ENCODE measurements at places on chromosomes 6 and 20.
A peak's percentile ranks its signal among the peaks of the same experiment; 100 is the strongest.

DNA sequence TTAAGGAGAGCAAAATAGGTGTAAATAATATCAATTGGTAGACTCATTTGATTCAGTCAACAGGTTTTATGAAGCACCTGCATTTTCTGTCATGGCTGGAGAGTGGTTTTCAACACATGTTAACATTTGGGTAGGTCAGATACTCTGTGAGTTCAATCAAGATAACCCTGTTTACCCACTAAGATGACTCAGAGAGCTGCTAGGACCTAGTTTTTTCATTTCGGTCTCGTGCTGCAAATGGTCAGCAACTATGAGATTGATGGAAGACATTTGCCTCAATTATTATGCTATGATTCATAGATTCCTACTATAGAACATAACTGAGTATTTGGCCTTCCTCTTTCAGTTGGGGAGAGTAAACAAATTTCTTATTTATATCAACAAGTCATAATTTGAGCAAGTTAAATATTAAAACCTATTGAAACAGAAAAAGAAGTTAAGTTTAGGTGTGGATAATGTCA is 391.4 kb upstream of the CITED2 start:
- no peak for DNase-seq

- no peak for DNase-seq
Measured at GRCh38 chr6:19602434-19603013, 234.6 kb upstream of the ID4 start.

DNA sequence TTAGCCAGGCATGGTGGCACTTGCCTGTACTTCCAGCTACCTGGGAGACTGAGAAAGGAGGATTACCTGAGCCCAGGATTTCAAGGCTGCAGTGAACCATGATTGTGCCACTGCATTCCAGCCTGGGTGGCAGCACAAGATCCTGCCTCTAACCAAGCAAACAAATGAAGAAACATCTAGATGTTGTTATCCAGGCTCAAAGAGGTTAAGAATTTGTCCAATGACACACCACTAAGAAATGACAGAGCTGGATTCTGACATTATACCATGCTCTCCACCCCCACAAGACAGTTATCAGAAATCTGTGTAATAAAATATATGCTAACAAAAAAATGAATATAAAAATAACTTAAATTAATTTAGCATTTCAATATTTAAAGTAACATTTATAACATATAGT is 925.5 kb upstream of the SLC35B3 start:
- DNase-seq = no peak

DNA sequence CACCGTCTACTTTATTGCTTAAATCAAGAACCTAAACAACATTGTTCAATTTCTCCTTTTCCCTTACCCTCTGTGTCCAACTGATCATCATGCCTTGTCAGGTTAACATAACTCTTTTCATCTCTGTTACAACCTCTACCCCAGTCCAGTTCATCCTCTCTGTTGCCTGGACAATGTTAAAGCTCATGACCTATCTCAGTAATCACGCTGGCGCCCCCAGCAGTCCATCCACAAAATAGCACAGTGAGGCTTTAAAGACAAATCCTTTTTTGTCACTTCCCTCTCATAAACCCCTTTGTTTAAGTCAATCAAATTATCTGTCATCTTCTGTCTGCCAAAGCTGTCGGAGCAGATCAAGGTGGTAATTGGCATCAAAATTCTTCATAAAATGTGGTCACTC is 140.1 kb downstream of the QKI start:
- peak; percentile 61 for DNase-seq

DNA sequence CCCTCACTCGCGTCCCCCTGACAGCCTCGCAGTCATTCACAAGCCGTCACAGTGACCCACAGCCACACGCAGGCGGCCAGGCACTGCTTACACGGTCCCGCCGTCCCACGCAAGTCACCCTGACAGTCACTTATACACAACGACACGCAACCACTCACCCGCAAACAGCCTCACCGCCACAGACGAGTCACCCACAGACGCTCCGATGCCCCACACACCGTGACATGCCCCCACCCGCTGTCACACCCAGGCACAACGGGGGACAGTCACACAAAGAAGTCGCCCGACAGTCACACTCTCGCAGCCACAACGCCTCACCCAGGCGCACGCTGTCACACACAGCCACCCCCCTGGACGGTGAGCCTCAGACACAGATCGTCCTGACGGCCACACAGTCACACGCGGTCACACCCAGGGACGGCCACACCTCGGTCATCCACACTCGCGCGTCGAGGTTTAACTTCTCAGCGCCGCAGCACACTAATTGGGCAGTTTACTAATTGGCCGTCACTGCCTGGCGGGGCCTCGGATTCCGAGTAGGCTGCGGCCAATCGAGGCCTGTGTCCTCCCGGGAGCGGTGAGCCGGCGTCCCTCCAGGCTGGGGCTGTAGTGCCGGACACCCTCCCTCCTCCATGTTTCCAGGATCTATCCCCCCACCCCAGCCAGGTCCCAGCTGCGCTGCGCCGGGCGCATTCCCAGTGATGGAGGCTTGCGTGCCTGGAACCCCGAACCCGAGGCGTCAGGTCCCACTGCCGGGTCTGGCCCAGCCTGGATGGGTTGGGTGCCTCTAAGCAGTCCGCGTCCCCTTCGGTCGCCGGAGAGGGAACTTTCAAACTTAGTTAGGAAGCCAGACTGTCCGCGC is 790 bp downstream of the TOX2 start:
- peak; percentile 33 for DNase-seq

DNA sequence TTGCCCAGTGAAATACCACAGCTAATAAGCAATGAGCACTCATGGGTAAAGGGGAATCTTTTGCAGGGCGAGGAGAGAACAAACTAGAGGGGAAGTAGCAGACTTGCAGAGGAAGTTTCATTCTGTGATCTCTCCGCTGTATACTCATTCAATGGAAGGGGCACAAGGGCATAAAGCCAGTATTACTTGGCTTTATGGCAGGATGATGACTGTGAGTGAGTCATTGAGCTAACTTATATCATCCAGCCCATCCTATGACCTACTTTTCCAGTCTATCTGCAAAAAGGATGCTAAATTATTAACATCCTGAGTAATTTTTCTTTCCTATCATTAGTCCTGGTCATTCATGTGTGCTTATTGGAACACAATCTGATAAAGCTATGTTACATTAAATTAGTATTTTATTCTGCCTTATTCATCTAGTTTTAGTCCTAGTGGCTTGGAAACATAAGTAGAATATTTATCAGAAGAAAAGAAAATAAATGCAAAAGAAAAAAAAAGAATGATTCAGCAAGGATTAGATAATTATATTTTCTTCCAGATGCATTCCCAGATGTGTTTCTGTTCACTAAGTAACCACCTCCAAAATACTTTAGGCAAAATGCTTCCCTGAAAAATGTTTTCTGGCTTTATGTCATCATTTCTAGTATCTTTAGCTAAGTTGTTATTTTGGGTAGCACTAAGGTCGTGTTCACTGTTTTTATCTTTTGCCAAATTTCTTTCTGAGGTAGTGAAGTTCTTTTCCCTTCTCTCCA is 471.7 kb downstream of the CDKAL1 start:
- no peak for DNase-seq

GRCh38 chr20:6533761-6534479 is 233.6 kb upstream of the BMP2 start:
- no peak for DNase-seq

DNA sequence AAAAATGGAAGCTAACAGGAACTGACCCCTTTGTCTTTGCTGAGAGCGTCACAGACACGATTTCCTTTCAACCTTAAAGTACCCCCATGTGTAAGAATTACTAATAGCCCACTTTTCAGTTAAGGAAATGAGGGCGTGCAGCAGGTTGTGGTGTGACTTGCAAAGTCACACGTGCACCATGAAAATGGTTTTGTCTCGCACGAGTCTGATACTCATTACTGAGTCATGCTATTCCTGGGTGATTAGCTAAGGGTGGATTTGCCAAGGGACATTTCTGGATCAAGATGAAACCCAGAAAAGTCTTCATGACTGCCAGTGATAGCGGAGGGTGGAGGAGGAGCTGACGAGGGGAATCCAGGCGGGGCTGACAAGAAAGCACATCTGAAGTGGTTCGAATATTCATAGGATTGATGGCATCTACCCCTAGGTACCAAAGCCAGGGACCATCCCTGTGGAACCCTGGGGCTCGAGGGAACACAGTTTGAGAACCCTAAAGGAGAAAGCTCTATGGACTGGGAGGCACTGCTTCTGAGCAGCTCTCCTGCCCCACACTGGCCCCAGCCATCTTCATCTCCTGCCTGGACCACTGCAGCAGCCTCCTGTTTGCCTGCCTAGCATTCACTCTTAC is 12.1 kb upstream of the NFATC2 start:
- DNase-seq = no peak

- DNase-seq = no peak
Measured at GRCh38 chr6:44576132-44576631, 188.7 kb downstream of the CDC5L start.

DNA sequence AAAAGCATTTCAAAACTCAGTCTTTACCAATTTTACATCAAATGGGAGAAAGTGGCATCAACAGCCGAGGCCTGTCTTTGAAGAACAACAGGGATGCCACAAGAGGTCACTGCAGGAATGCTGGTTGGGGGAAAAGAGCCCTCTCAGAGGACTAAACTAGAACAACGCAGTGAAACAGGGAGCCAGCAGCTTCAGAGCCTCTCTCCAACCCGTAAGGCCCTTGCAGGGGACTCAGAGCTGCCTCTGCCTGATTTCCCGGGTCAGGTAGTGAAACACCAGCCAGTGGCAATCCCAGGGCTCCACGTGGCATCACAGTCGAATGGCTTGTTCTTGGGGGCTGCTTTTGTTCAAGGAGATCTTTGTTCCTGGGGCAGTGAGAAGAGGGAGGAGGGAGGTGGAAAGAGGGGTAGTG is 55.0 kb upstream of the KCNK16 start:
- DNase-seq = no peak

DNA sequence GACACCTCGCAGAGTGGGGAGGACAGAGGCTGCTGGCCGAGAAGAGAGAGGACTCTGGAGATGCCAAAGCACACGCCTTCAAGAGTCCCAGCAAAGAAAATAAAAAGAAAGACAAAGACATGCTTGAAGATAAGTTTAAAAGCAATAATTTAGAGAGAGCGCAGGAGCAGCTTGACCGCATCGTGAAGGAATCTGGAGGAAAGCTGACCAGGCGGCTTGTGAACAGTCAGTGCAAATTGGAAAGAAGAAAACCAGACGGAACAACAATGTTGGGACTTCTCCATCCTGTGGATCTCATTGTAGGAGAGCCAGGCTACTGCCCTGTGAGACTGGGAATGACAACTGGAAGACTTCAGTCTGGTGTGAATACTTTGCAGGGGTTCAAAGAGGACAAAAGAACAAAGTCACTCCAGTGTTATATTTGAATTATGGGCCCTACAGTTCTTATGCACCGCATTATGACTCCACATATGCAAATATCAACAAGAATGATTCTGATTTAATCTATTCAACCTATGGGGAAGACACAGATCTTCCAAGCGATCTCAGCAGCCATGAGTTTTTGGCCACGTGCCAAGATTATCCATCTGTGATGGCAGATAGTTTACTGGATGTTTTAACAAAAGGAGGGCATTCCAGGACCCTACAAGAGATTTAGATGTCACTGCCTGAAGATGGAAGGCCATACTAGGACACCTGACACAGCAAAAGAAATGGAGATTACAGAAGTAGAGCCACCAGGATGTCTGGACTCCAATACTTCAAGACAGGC is 52.2 kb downstream of the REV3L start:
- no peak for DNase-seq

- DNase-seq = no peak
Measured at GRCh38 chr20:35012227-35013069, 56.8 kb downstream of the MYH7B start.

GRCh38 chr20:11754451-11754850 is 163.2 kb upstream of the BTBD3 start:
- no peak for DNase-seq

DNA sequence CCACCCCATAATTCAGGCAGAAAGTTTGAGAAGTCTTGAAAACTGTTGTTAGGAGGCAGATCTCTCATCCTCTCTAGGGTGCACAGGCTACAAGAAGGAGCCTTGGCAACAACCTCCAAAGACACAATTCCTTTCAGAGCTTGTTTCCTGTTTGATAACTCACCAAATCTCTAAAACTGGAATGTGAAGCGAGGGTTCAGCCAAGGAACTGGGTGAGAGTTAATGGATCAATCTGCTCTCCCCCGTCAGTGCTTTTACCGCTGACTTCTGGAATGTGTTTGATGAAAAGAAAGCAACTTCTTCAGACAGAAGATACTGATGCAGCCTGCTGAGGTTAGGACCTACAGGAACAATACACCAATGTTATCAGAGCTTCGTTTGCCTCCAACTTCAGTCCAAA is 171.8 kb upstream of the BMP2 start:
- DNase-seq = no peak

GRCh38 chr6:78623554-78623953 is 243.8 kb upstream of the IRAK1BP1 start:
- DNase-seq = no peak

DNA sequence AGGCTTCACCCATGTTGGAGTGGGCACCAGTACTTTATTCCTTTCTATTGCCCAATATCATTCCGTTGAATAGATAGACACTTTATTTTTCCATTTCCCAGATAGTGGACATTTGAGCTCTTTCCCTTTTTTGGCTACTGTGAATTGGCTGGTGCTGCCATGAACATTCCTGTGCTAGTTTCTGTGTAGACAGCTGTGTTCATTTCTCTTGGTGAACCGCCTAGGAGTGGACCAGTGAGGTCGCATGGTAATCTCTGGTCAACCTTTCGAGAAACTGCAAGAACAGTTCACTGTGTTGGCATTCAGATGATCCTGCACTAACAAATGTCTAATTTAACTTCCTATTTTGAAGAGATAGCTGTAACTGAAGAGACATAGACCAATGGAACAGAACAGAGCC is 58.6 kb downstream of the RAMACL start:
- no peak for DNase-seq

- no peak for DNase-seq
Measured at GRCh38 chr6:53524455-53524815, 20.5 kb downstream of the GCLC start.

GRCh38 chr6:158033751-158034702 is 52.4 kb downstream of the SYNJ2 start:
- no peak for DNase-seq

GRCh38 chr6:111971181-111971841 is 82.6 kb upstream of the CCN6 start:
- no peak for DNase-seq
